Fibroblast of villous mesenchyme (primary cell): ENCODE measurements at places on chromosomes 3 and 15. TPM values are rescaled to one million over a fixed set of nuclear protein-coding genes. Genes with fewer than 3 reads are reported as not detected.

Gene EPHB3
- 2.2 and 3.5 TPM in 2 replicates for total RNA-seq

- DNase-seq = no peak
Measured at GRCh38 chr3:176807938-176808337, 389.3 kb downstream of the TBL1XR1 start.

DNA sequence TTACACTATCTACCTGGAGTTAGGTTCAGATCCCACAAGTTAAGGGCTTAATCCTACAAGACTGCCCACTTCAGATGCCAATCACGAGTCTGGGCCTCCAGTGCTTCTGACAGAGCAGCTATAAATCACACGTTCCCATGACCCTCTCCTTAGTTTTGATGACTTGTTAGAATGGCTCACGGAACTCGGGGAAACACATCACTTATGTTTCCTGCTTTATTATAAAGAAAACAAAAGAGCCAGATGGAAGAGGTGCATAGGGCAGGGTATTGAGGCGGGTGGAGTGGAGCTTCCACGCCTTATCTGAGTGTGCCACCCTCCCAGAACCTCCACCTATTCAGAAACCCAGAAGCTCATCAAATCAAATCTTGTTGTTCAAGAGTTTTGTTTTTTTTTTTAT lies 170.8 kb downstream of the MOBP start:
- no peak for DNase-seq

DNA sequence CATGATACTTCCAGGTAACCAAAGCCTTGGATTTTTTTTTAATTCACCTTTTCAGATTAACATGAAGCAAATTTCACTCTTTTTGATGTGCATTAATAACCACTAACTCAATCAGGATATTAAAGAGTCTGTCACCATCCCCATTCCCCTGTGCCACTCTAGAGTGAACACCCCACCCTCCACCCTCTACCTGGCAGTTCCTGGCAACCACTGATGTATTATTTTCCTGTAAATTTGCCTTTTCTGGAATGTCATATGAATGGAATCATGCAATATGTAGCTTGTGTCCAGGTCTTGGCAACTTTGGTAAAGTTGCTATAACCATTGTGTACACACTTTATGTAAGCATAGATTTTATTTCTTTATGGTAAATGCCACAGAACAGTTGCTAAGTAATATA lies 627.6 kb downstream of the MCTP2 start:
- DNase-seq = no peak

- peak; percentile 99 for DNase-seq
Measured at GRCh38 chr3:66428733-66429132, 72.1 kb downstream of the LRIG1 start.

DNA sequence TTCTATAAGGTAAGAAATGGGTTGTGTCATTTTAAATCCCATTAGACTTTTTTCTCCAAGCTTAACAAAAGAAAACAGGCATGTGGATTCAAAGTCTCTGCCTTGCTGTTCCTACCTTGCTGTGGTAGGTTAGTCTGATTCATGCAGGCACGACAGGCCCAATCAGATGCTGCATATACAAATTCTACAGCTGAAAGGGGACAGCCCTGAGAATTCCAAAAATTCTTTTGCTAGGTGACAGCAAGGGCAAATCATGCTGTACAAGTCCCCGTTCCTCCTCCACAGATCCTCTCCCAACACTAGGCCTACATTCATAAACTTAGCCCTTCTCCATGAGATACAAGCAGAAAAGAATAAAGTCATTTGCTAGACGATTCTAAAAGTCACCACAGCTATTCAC lies 161.2 kb upstream of the THBS1 start:
- no peak for DNase-seq

DNA sequence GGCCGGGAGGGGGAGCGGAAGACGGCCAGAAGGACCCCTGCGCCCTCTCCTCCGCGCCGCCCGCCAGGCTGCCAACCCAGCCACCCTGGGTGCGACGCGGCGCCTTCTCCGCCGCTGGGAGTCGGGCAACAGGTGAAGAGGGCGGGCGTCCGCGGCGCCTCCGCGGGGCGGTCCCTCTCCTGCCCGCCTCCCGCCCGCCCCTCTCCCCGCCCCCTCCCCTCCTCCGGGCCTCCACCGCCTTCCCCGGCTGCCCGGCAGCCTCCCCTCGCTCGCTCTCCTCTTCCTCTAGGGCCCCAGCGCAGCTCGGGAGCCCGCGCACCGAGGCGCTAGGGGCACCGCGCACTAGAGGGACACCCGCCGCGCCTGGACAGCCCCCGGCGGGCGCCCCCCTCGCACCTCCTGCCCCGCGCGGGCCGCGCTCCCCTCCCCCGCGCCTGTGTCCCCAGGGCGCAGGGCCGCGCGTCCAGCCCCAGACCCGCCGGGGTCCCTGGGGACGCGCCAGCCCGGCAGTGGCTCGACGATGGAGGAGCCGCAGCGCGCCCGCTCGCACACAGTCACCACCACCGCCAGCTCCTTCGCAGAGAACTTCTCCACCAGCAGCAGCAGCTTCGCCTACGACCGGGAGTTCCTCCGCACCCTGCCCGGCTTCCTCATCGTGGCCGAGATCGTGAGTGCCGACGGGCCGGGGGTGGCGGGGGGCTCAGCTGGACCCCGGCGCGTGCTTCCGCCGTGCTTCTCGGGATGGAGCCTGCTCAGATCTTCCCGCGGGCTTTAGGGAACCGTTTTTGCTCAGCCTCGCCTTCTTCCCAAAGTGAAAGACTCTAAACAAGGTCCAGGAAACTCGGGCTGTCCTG lies at the start of gene CMTM8:
Gene CMTM8, plus strand, starts transcription at position 228 of the 854 bp plus-strand sequence. Its CDS starts 293 bp downstream, at position 521.
- peak; percentile 20 for DNase-seq

Gene SIDT1
- total RNA-seq = not detected in 2 replicates

DNA sequence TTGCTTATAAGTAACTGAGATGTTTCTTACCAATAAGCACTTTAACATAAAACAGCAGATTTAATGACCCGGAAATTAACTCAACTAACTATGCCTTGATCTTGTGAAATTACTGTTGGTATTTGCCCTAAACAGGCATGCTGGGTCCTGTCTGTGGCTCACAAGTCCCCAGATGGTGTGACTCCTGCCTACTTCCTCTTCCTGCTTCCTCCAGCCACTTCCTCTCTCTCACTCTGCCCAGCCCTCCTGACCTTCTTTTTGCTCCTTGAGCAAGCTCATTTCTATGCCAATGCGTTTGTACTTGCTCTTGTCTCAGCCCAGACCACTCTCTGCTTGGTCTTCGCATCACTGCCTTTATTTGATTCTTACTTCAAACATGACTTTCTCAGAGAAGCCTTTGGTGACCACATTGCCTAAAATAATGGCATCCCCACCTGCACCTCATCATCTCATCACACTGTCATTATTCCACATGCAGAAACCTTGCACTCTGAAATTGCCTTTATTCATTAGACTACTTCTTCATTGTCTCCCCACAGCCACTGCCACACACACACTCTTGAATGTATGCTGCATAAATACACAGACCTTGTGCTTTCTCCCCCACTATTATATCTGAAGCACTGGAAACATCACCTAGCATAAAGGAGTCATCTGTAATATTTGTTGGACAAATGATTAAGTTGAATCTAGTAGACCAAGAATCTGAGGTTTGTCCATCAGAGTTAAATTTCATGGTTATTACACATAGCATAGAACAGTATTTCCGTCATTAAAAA lies 256.3 kb upstream of the SEMA6D start:
- DNase-seq = no peak

- DNase-seq = no peak
Measured at GRCh38 chr3:94175677-94176076, 112.8 kb downstream of the NSUN3 start.

- DNase-seq = no peak
Measured at GRCh38 chr3:71010726-71011455, 572.6 kb downstream of the FOXP1 start.

Gene PGBD4
- total RNA-seq = 1.9 and 2.6 TPM in 2 replicates

GRCh38 chr3:31858439-31858838 lies 122.6 kb downstream of the OSBPL10 start:
- no peak for DNase-seq

DNA sequence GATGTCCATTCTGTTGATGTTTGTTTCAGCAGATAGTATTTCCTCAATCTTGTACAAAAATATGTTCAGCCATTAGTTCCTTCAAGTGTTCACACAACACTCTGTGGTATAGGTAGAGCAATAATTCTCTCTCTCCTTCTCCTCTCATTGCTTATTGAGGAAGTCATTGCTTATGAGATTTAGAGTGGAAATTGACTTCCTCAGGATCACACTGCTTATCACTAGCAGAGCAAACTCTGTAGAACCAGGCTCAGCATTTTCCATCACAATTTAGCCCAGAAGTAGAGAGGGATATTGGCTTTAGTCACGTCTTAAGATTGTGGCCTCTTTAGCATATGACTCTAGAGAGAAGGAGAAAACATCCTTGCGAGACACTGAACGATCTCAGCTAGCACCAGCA lies 31.2 kb downstream of the RAB11A start:
- DNase-seq = no peak

DNA sequence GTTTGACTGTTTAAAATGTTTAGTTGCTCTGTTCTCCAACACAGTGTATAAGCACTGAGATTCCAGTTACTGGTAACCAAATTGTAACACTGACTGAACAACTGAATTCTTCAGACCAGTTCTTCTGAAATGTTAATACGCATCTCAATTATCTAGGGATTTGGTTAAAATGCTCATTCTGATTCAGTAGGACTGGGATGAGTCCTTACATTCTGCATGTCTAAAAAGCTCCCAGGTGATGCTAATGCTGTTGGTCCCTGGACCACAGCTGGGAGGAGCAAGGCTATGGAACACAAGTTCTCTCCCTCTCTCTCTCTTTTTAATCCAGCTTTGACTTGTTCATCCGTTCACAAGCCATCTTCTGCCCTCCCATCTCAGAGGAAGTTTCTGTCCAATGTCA lies 380.3 kb downstream of the MAGI1 start:
- no peak for DNase-seq

GRCh38 chr3:33956206-33956605 lies 157.8 kb downstream of the PDCD6IP start:
- DNase-seq = no peak

- DNase-seq = peak; percentile 39
Measured at GRCh38 chr3:188944108-188944507, 227.7 kb upstream of the TPRG1 start.

DNA sequence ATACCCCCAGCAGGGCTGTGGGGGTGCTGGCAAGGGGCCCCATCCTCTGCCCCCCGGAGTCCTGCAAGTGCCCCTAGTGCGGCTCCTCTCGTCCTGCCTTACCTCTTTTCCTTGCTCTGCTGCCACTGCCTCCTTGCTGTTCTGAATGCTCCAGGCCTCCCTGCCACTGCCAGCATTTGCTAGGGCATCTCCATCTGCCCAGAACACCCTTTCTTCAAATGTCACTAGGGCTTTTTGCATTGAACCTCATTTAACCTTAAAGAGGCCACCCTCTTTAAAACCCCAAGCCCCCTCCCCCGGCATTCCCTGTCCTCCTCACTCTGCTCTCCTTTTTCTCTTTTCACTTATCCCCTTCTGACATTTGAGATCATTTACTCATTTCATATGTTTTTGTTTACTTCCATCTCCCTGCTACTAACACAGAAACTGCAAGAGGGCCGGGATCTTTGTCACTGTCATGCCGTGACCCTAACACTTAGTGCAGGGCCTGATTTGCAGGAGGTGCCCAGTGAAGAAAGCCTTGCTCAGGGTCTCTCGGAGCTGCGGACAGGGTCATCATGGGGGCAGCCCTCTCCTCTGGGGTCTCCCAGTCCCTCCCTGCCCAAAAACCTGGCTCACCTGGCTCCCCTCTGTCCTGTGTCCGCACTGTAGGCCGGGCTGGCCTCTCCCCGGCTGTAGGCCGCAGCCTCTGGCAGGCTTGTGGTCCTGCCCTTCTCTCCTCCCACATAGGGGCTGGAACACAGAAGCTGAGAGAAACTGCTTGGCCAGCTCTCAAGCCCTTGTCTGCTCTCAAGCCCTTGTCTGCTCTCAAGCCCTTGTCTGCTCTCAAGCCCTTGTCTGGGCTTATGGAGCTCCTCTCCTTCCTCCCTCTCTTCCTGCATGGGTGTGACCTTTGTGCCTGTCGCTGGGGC lies at the start of gene ACOX2:
Gene ACOX2, minus strand, starts transcription at position 690 of the 911 bp plus-strand sequence. CDS start 2,084 bp downstream, outside the sequence.
- DNase-seq = peak; percentile 55

- peak; percentile 76 for DNase-seq
Measured at GRCh38 chr3:58073301-58074108, 65.3 kb downstream of the FLNB start.

DNA sequence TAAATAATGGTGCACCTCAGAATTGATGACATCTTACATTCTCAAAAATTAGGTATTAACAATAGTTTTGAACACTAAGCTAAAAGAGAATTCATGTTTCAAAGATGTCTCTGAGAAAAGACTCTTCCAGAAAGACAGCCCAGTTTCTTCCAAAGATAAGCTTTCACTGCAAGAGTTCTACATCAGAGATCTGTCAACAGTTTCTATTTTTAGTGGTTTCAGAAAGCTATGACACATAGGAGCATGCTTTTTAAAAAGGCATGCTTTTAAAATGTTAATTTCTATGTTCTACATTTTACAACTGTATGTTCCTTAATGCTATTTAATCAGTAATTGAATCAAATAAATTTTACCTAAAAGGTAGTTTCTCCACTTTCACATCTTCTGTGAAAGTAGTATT lies 88.2 kb downstream of the PLOD2 start:
- peak; percentile 48 for DNase-seq

DNA sequence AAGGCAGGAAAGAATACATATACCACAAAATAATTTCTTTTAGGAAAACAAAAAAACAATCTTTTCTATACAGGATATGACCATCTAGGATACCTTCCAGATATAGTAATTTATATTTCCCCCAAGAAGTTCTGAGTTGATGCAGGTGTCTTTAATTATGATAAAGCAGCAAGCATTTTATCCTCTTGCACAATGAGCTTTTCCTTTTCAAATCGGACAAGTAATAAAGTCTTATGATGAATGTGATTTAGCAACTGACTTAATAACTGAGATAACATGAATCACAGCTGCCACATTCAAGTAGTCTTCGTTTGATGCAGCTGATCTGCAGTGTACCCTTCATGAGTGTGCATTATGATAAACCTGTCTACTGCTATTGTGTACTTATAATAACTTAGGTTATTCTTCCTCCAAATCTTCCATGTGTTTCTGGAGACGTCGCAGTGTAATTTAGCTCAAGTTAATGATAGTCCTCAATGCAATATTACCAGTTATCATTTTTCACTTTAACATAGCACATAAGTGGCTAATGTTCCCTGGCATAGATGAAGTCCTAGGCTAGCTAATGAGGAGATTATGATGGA lies 260.3 kb upstream of the MRPL3 start:
- DNase-seq = no peak

DNA sequence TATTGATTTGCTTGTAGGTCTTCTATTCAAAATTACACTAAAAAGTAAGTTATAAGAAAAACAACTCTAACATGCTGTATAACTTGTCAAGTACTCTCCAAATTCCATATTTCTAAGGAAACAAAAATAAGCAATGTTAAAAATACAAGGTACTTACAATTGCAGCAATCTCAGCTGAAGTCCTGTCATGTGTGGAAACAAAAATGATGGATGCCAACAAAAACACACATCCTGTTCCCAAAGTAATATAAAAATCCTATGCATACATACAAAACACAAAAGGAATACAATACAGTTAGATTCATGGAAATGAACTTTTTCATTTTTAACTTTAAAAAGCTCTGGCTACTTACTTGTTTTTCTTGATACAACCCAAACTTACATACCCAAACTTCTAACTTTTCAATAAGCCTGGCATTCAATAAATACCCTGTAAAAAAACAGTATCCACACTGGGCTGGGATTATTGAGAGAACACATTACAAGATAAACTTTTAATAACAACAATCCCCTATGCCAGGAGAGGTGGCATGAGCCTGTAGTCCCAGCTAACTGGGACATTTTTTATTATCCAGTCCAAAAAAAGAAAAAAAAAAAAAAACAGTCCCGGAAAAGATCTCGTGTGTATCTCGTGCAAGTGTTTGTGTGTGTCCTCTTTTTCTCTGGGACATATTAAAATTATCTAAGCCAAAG lies 14.7 kb downstream of the CMTM6 start:
- no peak for DNase-seq
